ENCODE measurements at places on chromosomes 6 and 20.

DNA sequence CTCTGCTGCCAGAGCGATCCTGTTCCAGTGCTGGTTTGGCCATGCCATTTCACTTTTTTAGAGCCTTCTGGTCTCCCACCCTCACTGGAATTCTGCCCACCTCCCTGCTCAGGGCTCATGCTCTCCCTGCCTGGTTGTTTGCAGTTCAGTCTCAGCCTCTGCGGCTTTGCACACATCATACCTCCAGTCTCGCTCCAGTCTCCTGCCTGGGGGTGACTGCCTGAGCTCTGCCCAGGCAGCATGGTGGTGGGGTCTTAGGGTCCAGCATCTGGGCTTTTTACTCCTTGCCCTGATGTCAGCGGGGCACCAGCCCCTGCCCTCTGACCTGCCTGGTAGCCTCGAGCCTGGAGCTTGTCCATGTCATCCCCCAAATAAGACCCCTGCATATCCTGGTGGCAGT, 30.9 kb downstream of the CD83 start:
- no peak for DNase-seq

DNA sequence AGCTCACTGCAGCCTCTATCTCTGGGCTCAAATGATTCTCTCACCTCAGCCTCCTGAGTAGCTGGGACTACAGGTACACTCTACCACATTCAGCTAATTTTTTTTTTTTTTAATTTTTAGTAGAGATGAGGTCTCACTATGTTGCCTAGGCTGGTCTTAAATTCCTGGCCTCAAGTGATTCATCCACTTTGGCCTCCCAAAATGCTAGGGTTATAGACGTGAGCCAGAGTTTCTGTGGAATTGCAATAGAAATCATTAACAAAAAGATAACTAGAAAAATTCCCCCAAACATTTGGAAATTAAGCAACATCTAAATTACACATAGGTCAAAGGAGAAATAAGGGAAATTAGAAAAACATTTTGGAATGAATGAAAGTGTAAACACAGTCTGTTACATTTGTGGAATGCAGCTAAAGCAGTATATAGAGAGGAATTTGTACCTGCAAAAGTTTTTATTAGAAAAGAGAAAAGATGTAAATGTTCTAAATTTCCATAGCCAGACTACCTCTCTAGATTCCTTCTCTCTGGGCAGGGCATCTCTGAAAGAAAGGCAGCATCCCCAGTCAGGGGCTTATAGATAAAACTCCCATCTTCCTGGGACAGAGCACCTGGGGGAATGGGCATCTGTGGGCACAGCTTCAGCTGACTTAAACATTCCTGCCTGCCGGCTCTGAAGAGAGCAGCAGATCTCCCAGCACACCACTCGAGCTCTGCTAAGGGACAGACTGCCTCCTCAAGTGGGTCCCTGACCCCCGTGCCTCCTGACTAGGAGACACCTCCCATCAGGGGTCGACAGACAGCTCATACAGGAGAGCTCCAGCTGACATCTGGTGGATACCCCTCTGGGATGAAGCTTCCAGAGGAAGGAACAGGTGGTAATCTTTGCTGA, 51.3 kb downstream of the ATRN start:
- DNase-seq = no peak

GRCh38 chr20:24659835-24660234, 190.4 kb downstream of the SYNDIG1 start:
- no peak for DNase-seq

- DNase-seq = no peak
Measured at GRCh38 chr20:33507461-33507860, 17.6 kb downstream of the CBFA2T2 start.

DNA sequence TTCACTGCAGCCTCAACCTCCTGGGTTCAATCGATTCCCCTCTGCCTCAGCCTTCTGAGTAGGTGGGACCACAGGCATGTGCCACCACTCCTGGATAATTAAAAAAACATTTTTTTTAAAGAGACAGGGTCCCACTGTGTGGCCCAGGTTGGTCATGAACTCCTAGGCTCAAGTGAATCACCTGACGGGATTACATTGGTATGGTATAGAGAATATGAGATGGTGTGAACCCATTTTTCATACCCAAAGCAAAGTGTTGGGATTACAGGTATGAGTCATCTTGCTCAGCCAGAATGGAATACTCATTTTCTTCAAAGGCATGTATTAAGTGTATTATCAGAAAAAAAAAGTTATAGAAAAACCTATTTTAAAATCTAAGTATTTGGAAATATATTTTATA, 114.2 kb downstream of the AHI1 start:
- DNase-seq = no peak

DNA sequence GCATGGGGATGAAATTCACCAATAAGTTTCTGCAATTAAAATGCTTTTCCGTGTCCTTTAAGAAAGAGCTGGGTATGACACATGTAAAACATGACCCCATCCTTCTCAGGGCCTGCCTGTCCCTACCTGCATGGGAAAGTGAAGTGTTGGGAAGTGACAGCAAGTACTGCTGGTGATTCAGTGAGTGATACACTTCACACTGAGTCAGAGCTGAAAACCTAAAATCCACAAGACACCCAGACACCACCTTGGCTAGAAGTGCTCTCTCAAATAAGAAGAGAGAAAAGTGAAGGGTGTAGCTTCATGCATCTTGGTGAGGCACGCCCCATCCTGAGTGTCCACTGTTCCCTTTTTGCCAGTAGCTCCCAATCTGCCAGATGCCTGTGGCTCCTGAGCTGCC, 3.3 kb downstream of the RAB22A start:
- no peak for DNase-seq

DNA sequence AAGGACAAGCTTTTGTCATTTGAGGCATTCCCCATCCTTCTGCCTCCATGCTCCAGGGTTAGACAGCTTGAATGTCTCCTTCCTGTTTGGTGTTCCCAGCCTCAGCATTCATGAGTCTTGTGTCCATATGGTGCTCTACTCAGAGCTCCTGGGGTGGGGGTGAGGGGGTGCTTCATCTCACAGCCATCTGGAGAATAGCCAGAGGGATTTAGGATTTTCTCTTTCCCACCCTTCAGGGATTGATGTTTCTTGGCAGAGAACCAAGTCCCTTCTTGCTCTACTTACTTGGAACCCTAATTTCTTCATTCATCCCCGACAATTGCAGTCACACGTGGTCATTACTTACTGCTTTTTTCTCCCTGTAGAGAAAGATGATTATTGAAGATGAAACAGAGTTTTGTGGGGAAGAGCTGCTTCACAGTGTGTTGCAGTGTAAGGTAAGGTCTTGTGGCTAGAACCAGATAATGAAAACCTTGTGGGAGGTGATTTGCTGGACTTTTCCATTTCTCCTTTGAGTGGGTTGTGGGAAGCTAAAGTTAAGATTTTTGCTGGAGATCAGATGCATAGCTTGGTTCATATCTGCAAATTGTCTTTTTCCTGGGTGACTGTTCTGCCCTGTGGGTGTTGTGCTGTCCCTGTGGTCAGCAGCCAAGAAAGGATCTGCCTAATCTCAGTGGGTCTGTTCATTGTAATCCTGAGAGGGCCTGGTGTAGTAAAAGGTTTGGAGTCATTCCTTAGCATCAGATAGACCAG, 18.6 kb downstream of the CMTR1 start:
- DNase-seq = no peak

GRCh38 chr20:1309439-1309847, 19.5 kb downstream of the SDCBP2 start:
- no peak for DNase-seq

DNA sequence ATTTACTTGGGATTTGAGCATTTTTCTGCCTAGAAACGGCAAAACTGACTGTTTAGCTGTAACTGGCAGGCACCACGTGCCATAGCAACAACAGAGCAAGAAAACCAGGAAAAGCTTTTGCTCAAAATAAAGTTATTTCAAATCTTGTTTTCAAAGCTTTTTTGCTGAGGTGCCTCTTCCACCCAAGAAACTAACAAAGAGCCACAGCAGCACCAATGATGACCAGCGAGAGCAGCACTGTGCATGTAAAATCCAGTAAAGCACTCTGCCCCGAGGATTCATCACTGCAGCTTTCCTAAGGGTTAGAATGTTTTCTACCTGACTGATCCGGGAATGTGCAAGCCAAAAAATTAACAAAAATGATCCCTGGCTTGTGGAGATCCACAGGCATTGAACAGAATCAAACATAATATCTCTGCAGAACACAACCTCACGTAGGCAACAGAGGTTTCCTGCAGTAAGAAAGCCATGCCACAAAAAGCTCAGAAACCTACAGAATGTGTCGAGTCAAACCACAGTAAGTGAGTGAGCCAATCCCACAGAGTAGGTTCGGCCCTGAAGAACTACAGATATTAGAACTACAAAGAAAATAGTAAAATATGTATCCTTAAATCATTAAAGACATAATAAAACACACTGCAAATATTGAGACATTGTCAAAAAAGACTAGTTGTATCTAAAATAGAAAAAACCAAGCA, 7.4 kb upstream of the ULBP3 start:
- DNase-seq = no peak

GRCh38 chr20:62740286-62741141, 31.9 kb downstream of the NTSR1 start:
- peak; percentile 72 for DNase-seq

DNA sequence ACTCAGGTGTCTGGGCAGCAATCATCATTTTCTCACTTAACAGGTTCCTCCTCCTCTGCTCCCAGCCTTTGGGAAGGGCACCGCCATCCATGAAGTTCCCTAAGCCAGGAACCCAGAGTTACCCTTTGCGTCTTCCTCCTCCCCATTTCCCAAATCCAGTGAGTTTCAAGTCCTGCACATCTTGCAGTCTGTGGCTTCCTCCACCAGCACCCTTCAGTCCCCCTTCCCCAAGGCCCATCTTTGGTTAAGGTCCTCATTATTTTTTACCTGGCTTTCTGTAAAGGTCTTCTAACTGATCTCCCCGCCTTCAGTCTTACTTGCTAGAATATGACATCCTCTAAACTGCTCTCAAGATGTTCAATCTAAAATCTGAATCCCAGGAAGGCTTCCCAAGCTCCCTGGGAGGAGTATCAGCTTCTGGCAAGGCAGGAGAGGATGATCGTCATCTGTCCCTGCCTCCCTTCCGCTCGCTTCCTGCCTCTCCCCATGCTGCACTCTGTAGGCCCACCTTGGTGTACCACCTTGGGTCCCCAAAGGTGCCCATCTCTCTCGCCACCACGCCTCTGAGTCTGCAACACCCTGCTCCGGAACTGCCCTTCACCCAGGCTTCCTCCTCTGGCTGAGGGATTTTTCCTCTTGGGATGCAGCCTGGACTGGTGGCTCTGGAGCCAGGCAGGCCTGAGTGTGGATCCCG, 11.4 kb upstream of the DUSP22 start:
- DNase-seq = no peak

DNA sequence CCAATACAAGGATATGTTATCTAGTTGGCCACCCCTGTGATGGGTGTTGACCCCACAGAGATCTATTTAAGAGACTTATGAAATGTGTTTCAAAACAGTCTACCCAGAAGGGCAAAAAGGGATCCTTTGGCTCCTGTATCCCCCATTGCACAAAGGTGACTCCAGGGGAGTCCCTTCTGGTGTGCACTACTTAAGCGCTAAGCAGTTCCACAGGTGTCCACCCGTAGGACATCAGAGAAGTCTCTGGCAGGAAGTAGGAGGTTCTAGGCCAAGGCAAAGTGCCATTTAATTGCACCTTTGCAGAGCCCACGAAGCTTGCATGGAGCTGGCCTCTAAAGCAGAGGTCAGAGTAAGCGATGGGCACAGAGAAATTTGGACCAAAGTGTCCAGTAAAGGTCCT, 147.7 kb downstream of the MRPL14 start:
- no peak for DNase-seq
